Activated CD8-positive, alpha-beta T cell treated with anti-CD3 and anti-CD28 coated beads for 36 hours (primary cell): ENCODE measurements at places on chromosomes 2 and 18.
A peak's percentile ranks its signal among the peaks of the same experiment; 100 is the strongest.

GRCh38 chr2:152580714-152581113 lies 136.5 kb downstream of the PRPF40A start:
- DNase-seq: no peak

GRCh38 chr2:224948005-224948404 lies 94.3 kb downstream of the DOCK10 start:
- DNase-seq: no peak

- no peak for DNase-seq
These were observed 38.5 kb downstream of the NPC1 start for GRCh38 chr18:23547846-23548245.

DNA sequence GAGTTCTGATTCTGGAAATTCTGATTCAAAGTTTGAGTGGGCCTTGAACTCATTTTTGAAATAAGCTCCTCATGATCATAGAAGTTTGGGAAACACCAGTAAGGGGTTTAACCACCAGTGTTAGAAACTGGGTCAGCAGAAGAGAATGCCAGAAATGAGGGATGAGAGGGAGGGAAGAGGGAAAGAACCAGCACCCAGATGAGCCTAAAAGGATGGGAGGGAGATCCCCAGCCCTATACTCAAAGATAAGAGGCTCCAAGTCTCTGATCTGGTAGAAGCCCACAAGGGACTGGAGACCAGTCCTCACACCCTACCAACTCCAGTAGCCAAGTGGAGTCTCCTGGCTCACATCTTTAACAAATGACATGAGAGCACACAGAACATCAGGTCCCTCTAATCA lies 305.0 kb upstream of the NRP2 start:
- DNase-seq: no peak

GRCh38 chr2:121171625-121172119 lies 113.3 kb downstream of the TFCP2L1 start:
- DNase-seq: peak; percentile 7

DNA sequence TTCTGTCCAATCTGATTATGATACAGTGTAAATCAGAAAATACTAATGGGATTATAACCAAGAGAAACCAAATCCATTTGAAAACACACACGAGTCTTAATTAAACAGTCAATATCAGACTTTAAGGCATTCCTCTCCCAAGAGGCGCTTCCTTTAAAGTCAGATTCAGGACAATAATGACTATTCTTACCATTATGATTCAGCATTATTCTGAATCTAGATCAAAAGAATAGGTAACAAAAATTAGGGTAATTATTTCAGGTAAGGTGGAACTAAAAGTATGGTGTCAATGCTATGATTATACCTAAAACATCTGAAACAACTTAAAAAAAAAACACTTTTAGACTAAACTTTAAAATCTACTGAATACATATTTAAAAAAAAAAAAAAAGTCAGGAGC lies 12.3 kb downstream of the PSME4 start:
- no peak for DNase-seq
